ENCODE measurements at places on chromosomes 7 and 10.

DNA sequence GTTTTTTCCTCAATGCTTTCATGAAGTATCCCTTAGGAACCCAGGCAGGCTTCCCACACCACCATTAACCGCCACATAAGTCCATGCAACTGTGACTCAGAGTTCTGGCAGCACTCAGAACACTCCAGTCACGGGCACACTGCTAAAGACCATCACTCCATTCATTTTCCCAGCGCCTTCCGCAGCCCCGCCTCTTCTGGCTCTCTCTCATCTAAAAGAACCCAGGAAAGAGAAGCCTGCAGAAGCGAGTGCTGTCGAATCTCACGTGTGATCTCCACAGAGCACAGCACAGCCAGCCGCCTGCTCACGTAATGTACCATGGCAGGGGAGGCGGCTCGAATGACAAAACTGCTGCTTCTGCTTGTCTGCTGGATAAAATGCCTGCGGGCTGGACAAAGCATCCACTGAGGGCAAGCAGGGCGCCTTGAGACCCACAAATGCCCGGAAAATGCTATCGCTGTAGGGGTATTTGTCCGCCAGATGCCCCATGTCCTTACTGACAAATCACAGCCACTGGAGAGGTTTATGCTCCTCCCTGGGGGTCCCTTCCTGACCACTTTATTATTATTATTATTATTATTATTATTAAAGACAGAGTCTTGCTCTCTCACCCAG is 1.8 kb downstream of the PSMG3 start:
- DNase-seq: no peak

- no peak for DNase-seq
These were observed 1481.3 kb downstream of the GATA3 start for GRCh38 chr10:9535744-9536143.

GRCh38 chr10:15433850-15434537 is 62.9 kb upstream of the FAM171A1 start:
- DNase-seq: no peak

- no peak for DNase-seq
These were observed 467.2 kb upstream of the NRP1 start for GRCh38 chr10:33801705-33802104.

DNA sequence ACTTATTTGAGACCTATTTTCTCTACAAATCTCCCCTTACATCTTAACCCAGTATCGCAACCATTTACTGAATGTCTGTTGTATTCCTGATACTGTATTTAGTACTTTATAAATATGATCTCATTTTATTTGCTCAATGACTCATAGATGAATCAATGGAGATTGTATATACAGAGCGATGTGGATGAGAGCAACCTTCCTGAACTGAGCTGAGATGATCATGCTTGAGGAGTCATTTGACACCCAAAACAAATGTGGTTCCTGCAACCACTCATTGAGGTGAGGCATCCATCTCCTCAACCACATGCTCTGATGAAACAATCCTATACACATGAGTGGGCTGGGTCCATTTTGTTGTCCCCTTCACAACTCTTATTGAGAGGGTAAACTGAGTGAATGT is 250.0 kb downstream of the CDC14C start:
- DNase-seq: no peak

All from NCI-H524 treated with DMSO at 0.1 percent for 48 hours (cell line).